ENCODE measurements at places on chromosomes 6 and 20.
A peak's percentile ranks its signal among the peaks of the same experiment; 100 is the strongest.

DNA sequence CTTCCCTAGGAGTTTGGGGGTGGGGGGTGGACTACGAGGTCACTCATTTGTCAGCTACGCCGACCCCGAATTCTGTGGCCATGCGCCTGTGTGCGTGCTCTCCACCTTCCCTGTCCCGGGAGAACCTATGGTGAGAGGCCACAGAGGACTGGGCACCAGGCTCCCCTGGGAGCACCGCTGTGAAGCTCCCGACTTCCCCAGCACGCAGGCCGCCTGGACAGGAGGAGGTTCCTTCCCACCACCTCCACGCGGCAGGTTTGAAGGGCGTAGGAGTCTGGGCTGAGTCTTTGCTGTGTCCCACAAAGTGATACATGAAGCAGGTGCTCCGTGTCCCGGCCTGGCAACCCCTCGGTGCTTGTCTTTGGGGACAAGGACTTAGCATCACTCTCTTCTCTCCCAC, 107.2 kb downstream of the CDH4 start:
- no peak for DNase-seq

DNA sequence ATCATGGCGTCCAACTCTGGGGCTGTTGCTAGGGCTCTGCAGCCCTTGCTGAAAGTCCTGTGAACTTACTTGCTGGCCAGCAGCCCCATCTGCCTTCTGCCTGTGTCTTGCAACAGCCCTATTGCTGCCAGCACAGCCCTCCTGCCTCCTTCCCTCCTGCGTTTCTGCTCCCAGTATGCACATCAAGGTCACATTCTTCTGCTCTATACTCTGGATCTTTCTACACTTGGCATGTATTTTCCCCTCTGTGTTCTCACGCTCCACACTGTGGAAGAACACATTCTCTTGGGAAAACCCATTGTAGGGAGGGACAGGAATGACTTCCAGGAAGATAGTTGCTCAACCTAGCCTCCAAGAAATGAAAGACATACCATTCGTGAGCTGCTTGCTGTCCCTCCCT, 80.9 kb upstream of the PHACTR2 start:
- no peak for DNase-seq

GRCh38 chr6:40804905-40805304, 217.7 kb upstream of the LRFN2 start:
- DNase-seq, result no peak

DNA sequence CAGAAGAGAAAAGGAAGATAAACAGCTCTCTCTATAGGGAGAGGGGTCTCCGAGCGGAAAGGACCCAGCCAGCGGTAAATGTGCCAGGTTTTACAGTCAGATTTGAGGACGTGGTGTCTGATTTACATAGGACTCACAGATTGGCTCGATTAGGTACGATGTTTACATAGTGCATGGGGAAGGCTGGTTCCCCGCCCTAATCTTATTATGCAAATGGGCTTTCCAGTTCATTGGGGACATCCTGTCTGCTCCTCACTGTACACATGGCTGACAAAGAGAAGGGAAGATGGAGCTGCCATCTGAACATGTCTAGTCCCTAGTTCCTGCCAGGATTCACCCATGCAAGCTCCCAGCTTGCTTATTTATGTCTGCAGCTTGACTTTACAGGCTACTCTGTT, 119.9 kb downstream of the RNF144B start:
- no peak for DNase-seq

- DNase-seq, result no peak
Observed at GRCh38 chr6:159610881-159611280, 82.2 kb downstream of the SOD2 start.

GRCh38 chr6:116268589-116269293, 11.0 kb downstream of the TSPYL1 start:
- DNase-seq, result peak; percentile 30

GRCh38 chr6:166308033-166308768, at the start of gene PRR18:
Gene PRR18, minus strand, starts transcription at chr6:166308392. Its CDS starts 250 bp downstream, at chr6:166308142.
- DNase-seq, result peak; percentile 61

GRCh38 chr20:51563486-51564332, 21.2 kb upstream of the NFATC2 start:
- DNase-seq, result no peak

- DNase-seq, result peak; percentile 74
Observed at GRCh38 chr6:119078376-119079282, at the start of gene FAM184A. Gene FAM184A, minus strand, starts transcription at chr6:119078664. Its CDS starts 365 bp downstream, at chr6:119078299.

- DNase-seq, result no peak
Observed at GRCh38 chr6:84718038-84718955, 46.1 kb downstream of the TBX18 start.

DNA sequence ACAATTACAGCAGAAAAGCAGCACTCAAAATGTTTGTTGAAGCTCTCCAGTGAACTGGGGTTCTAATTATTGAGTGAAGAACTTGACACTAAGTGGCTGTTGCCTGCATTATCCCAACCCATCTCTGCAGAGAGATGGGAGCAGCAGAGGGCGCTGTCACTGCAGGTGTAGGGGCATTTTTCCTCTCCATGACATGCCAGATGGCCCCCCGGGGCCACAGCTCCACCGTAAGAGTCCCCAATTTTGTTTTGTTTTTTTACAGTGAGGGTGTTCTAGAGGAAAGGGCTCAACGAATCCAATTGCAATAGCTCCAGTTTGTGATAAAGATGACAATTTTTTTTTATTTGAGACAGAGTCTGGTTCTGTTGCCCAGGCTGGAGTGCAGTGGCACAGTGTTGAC, 1.9 kb upstream of the FUCA2 start:
- DNase-seq, result peak; percentile 72

GRCh38 chr6:135707426-135707825, 144.1 kb upstream of the PDE7B start:
- no peak for DNase-seq

DNA sequence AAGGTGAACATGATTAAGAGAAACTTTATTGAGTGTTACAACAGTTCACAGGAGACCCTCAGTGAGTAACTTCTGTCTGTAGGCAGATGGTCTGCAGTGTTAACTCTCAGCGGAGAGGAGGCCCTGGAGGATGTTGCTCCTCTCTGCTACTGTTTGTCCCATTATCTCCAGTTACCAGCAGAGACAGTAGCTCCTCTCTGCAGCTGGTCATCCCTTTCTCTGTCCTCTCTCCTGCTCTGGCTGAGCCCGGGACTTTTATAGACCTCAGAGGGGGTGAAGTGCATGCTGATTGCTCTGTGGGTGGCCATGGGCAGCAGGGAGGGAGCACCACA, 5.7 kb downstream of the GTSF1L start:
- no peak for DNase-seq

DNA sequence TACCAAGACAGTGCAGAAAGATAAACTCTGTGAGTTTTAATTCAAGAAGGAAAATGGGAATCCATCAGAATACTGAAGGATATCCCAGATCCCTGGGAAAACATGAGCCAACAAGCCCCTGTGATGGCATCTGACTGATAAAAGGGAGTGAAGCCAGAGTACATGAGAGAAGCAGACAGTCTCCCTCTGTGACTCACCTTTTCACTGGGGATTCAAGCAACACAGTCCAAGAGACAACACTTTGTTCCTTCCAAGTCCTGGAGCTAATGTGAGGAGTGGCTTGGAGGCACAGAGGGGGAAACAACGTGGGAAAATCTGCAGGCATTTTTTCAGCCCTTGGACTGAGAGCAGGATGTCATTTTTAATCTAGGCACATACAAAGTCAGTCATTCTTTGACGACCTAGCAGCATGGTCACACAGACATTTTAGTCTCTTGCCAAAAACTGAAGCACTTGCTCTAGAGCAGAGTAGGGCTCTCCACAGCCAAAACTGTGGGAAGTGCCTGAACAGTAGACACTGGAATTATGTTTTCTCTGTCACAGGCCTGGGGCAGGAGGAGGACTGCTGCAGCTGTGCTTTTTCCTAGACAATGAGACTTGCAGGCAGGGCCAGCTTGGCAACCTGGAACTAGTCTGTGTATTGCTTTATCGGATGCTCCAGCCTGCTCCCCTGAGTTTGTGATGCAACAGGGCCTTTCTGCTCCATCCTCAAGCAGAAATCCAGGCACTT, 465.0 kb upstream of the GJE1 start:
- no peak for DNase-seq

- DNase-seq, result no peak
Observed at GRCh38 chr6:1695546-1696462, 86.1 kb downstream of the FOXC1 start.

- DNase-seq, result peak; percentile 64
Observed at GRCh38 chr6:108113557-108114519, 39.3 kb upstream of the OSTM1 start.

GRCh38 chr6:21107796-21108195, 485.8 kb upstream of the SOX4 start:
- DNase-seq, result no peak

All from GM20000 (cell line).